Lower lobe of right lung (tissue), 2 donors: ENCODE measurements at places on chromosomes 3 and 15. TPM values are rescaled to one million over a fixed set of nuclear protein-coding genes. Genes with fewer than 3 reads are reported as not detected.

GRCh38 chr3:47420511-47421484, 40.0 kb downstream of the PTPN23 start:
- H3K4me1 ChIP-seq: peaks cover 12% of the 10 kb centered on the region
- peak; percentile 89 for DNase-seq
- no peak overlapping the region for H3K4me3 ChIP-seq

GRCh38 chr3:45317710-45318109, 70.7 kb upstream of the LARS2 start:
- H3K4me1 ChIP-seq: no peaks in the 10 kb centered on the region
- no peak for DNase-seq
- no peak overlapping the region for H3K27ac ChIP-seq
- H3K4me3 ChIP-seq: no peak overlapping the region
- peaks cover 4% of the 10 kb centered on the region for H3K27me3 ChIP-seq

DNA sequence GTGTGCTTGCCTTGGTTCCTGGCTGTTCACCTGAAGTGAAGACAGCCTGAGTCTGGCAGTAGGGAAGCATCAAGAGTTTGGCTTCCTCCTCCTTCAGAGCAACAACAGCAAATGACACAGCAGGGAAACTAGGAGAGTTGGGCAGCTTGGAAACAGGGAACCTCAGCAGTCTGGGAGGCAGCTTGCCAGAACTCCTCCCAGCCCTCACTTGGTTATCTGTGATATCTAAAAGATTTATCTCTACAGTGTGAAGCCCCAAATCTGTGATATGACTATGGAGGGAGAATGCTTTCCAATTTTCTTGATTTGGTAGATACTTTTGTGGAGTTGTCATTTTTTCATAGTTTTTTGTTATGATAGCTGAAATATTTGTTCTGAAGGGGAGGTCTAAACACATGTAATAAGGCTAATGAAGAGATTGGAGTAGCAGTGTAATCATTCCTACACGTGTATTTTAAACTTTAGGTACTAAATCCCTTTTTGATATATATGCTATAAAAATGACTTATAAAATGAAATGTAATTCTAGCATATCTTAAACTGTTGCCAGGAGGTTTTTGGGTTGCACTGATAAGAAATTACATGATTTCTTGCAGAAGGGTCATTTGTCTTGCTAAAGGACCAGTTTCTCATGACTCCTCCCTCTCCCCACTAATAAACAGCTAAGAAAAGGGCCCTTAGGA, 20.8 kb downstream of the UBE2E1 start:
- no peak for DNase-seq
- no peak overlapping the region for H3K27ac ChIP-seq
- H3K27me3 ChIP-seq: no peaks in the 10 kb centered on the region

GRCh38 chr3:149459491-149460059, 14.9 kb upstream of the TM4SF4 start:
- H3K27me3 ChIP-seq: no peaks in the 10 kb centered on the region
- no peak for DNase-seq
- peaks cover 4% of the 10 kb centered on the region for H3K4me1 ChIP-seq
- H3K4me3 ChIP-seq: no peak overlapping the region
- H3K27ac ChIP-seq: no peak overlapping the region

GRCh38 chr3:62876064-62876463, 848 bp upstream of the CADPS start:
- H3K27me3 ChIP-seq: peaks cover 48% of the 10 kb centered on the region
- no peak overlapping the region for H3K27ac ChIP-seq
- peaks cover 9% of the 10 kb centered on the region for H3K4me1 ChIP-seq
- no peaks in the 10 kb centered on the region for H3K36me3 ChIP-seq
- DNase-seq: peak; percentile 62

DNA sequence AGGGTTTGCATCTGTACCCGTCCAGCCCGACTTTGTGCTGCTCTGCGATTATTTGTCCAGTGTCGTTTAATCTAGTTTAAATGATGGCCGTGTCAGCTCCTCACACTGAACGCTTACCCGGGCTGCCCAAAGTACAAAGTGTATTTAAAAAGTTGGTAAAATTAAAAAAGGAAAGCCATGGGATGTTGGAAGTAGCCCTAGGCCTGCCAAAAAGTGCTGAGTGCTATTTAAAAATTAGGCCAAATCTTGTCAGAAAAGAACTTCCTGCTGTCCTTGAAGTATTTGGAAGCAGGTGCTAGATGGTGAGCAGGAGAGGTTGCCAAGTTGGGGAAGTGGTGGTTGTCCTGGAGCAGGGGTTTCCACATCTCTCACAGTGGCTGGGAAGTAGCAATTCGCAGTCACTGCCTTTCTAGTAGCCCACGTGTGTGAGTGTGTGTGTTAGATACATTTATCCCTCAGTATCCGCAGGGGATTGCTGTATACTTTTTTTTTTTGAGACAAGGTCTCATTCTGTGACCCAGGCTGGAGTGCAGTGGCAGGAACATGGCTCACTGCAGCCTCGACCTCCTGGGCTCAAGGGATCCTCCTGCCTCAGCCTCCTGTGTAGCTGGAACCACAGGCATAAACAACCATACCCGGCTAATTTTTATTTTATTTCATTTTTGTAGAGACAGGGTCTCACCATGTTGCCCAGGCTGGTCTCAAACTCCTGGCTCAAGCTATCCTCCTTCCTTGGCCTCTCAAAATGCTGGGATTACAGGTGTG, 664 bp downstream of the PPCDC start:
- no peak for DNase-seq
- peak overlapping the region; percentile 93 for H3K27ac ChIP-seq
- H3K36me3 ChIP-seq: no peaks in the 10 kb centered on the region
- H3K27me3 ChIP-seq: no peaks in the 10 kb centered on the region
- H3K4me3 ChIP-seq: peak overlapping the region; percentile 95
- H3K4me1 ChIP-seq: peaks cover 22% of the 10 kb centered on the region

DNA sequence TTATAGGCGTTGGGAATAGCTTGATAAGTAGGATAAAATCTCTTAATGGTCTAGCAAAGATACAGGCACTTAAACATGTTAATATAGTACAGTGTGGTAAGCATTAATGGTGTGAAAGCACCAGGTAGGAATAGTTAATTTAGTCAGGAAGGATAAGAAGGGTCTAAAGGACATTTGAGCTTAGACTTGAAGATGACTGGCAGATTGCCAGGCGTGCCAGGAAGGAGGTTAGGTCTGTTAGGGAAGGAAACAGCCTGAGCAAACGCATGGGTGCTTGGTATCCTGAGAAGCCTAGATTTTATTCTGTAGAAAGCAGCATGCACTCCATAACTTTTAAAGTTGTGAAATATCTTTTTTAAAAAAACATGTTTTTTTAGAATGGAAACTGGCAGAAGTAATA, 17.7 kb downstream of the SEC62 start:
- no peak for DNase-seq
- no peak overlapping the region for H3K27ac ChIP-seq
- no peaks in the 10 kb centered on the region for H3K4me1 ChIP-seq
- H3K4me3 ChIP-seq: no peak overlapping the region
- H3K36me3 ChIP-seq: peaks cover 100% of the 10 kb centered on the region
- H3K27me3 ChIP-seq: no peaks in the 10 kb centered on the region

GRCh38 chr15:70643783-70644125, 119.6 kb downstream of the UACA start:
- H3K4me1 ChIP-seq: no peaks in the 10 kb centered on the region
- H3K27ac ChIP-seq: no peak overlapping the region
- no peak for DNase-seq
- H3K36me3 ChIP-seq: no peaks in the 10 kb centered on the region
- H3K27me3 ChIP-seq: no peaks in the 10 kb centered on the region

- no peaks in the 10 kb centered on the region for H3K27me3 ChIP-seq
- DNase-seq: no peak
- H3K4me1 ChIP-seq: peaks cover 29% of the 10 kb centered on the region
- no peak overlapping the region for H3K4me3 ChIP-seq
- no peaks in the 10 kb centered on the region for H3K36me3 ChIP-seq
These were observed 10.7 kb upstream of the ANXA2 start for GRCh38 chr15:60408463-60408981.

DNA sequence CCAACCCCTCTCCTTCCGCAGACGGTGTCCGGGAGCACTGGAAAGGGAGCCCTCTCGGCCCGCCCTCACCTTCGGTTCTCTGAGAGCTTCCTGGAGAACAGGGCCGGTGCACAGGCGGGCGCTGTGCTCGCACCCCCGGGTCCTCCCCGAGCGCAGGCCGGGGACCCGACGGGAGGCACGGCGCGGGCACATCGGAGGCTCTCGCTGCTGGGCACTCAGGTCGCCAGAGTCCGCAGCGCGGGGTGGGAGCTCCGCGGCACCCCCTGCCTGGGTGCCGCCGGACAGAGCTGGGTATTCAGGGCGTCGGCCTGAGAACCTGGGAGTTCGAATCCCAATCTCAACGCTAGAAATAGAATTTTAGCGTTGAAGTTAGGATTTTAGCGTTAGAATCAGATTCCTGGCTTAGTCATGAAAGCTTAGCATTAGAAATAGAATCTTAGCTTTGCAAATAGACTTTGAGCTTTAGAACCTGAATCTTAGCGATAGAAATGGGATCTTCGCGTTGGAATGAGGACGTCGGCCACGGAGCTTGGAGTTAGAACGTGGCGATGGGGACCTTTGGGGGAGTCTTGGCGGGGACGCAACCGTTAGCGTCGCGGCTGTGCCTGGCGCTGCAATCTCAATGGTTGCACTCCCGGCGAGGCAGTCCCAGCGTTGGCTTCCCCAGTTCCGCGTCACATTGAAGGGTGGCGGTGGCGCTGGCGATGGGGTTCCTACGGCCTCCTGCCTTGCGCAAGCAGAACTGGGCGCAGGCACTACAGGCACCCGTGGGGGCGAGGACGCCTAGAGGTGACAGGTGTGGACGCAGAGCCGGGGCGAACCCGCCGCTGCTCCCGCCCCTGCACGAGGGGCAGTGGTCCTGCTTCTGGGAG, 549 bp downstream of the TRH start:
- H3K27me3 ChIP-seq: peaks cover 47% of the 10 kb centered on the region
- no peak overlapping the region for H3K27ac ChIP-seq
- H3K4me3 ChIP-seq: peak overlapping the region; percentile 30
- no peaks in the 10 kb centered on the region for H3K36me3 ChIP-seq

DNA sequence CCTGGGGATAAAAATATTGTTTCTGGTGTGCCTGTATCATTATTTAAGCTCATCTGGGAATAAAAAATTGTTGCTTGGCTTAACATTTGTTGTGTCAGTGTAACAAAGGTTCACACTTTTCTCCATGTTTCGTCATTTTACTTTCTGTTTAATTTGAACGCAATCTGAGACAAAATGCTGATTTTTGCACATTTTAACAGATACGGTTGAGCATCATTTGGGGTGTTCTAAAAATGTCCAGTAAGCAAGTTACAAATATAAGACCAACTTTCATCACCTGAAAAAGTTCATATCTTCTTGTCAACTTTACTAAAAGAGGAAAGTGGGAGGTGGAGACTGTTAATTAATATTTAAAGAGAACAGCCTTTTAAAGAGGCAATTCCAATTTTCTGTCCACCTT, 134.8 kb upstream of the CNTN4 start:
- no peak for DNase-seq
- H3K36me3 ChIP-seq: no peaks in the 10 kb centered on the region
- no peak overlapping the region for H3K4me3 ChIP-seq
- H3K27me3 ChIP-seq: no peaks in the 10 kb centered on the region

DNA sequence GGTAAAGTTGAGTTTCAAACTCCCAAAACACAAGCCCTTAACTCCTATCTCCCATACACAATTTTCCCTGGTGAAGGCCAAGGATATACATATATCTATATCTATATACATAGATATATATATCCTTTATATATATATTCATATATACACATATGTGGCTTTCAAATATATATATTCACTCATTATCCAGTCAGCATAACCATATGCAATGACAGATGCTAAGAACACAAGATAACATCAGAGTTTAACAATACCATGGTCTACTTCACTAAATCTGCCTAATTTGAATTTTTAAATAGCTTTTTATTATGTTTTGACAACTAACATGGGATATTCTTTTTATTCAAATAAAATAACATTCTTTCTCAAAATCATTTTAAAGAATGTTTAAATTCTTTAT, 24.7 kb downstream of the ZBBX start:
- H3K27ac ChIP-seq: no peak overlapping the region
- H3K4me3 ChIP-seq: no peak overlapping the region
- H3K36me3 ChIP-seq: no peaks in the 10 kb centered on the region
- no peak for DNase-seq

DNA sequence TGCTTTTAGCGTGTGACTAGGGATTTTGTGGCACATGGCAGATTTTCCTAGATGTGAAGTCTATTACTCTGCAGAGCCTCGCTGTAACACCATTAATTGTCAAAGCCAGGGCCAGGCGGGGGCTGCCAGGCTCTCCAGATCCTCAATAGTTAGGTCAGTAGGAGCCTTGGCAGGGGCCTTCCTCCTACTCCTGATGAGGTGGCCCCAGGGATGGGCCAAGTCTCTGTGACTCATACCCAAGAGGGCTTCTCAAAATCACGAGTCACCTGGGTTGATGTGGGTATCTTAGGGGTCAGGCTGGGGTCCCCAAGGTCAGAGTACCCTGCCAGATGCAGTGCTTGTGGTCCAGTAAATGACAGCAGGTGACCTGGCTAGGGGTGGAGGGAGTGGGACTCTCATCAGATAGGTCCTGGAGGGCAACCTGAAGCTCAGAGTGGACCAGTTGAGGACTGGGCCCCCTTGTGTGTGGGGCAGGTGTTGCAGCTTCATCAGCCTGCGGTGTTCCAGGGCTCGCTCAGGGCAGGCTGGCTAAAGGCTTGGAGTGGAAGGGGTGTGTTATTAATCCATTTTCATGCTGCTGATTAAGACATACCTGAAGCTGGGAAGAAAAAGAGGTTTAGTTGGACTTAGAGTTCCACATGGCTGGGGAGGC, 88.5 kb upstream of the MYZAP start:
- no peak overlapping the region for H3K4me3 ChIP-seq
- no peak overlapping the region for H3K27ac ChIP-seq
- no peaks in the 10 kb centered on the region for H3K27me3 ChIP-seq

GRCh38 chr3:23565041-23565775, 240.5 kb upstream of the UBE2E1 start:
- H3K4me1 ChIP-seq: peaks cover 6% of the 10 kb centered on the region
- DNase-seq: no peak
- no peak overlapping the region for H3K4me3 ChIP-seq

DNA sequence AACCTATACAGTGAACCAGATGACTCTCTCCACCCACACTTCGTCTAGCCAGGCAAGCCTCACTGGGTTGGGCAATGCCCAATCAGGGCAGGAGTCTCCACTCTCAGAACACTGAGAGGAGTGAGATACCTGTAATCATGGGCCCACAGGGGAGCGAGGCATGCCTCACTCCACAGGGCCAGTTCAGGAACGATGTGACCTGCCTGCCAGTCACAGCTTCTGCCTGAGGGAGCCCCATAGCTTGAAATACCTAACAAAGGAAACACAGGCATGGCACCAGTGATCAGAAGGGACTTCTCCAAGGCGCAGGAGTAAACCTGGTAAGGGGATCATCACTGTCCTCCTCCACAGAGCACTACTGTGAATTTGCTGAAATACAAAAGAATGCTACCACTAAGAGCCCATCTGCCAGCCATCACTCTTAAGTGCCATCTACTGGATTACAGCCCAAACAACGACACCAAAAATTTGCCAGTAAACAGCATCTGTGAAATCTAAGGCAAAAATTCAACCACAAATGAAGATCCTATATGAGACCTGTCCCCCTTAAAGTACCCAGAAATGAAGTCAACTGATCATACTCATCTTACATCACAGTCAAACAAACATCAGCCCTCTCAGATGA, 689.9 kb upstream of the SEMA6D start:
- no peak overlapping the region for H3K27ac ChIP-seq
- H3K4me1 ChIP-seq: no peaks in the 10 kb centered on the region
- DNase-seq: no peak
- H3K36me3 ChIP-seq: no peaks in the 10 kb centered on the region

LYZL4 gene
- total RNA-seq: not detected

CEMIP gene
- 7.3 TPM for total RNA-seq

SI gene
- not detected for total RNA-seq

ISLR gene
- 24.0 TPM for total RNA-seq

MEX3B gene
- total RNA-seq: 1.8 TPM

RBPMS2 gene
- total RNA-seq: 4.0 TPM

C3orf70 gene
- total RNA-seq: 3.2 TPM

GOLGA6L9 gene
- 6.0 TPM for total RNA-seq
